ENCODE measurements at places on chromosomes 3 and 15.

- DNase-seq = no peak
Observed at GRCh38 chr3:165749821-165750220, 87.4 kb downstream of the BCHE start.

- DNase-seq = no peak
Observed at GRCh38 chr3:176740906-176741663, 456.2 kb downstream of the TBL1XR1 start.

GRCh38 chr3:69212411-69213160 is 90.2 kb upstream of the LMOD3 start:
- DNase-seq = no peak

DNA sequence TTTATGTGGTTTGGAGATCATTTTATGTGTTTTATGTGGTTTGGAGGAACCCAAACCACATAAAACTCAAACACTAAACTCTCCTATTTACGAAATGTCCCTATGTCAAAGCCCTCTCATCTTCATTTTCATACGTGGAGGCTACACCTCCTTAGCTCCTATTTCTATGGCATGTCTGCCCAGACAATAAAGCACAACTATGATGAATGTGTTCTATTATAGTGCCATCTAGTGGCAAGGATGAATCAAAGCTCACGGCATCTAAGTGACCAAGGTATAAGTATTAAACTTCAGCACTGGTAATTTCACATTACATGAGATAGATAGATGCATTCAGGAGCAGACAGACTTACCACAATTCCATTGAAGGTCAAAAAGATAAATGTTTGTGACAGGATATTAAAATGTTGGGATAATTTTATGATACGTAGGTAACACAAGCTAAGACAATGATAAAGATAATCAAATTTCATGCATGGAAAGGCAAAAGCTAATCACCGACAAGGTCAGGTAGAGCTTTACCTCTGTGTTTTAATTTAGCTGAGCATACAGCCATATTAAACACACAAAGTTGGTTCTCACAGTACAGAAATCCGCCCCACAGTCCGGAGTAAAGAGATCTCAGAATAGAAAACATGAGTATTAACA is 130.6 kb upstream of the FHIT start:
- DNase-seq = no peak

DNA sequence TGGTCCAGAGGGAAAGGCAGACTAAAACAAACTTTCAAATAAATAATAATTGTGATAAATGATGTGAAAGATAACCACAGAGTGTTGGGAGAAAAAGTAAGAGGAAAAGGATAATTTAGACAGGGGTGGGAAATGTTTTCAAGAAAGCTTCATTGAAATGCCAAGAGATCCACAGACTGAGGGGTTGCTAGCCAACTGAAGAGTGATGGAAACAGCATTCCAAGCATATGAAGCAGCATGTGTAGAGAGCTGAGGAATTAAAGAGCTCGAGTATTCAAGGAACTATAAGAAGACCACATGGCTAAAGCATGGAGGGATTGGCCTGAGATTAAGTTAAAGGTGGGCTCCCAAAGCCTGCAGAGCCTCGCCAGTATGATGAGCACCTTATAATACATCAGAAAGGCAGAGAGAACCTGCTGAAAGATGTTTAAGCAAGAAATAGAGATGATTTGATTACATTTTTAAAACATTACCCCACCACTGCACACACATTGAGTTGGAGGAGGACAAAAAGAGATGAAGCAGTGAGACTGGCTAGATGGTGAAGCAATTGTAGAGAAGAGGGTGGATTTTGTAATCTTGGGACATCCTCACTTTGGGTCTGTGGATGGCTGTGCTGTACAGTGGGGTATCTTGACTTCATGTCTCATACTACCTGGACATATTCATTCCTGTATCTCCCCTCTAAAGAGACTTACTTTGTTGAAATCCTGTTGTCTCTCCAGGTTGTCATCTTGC is 100.8 kb downstream of the STAC start:
- no peak for DNase-seq

DNA sequence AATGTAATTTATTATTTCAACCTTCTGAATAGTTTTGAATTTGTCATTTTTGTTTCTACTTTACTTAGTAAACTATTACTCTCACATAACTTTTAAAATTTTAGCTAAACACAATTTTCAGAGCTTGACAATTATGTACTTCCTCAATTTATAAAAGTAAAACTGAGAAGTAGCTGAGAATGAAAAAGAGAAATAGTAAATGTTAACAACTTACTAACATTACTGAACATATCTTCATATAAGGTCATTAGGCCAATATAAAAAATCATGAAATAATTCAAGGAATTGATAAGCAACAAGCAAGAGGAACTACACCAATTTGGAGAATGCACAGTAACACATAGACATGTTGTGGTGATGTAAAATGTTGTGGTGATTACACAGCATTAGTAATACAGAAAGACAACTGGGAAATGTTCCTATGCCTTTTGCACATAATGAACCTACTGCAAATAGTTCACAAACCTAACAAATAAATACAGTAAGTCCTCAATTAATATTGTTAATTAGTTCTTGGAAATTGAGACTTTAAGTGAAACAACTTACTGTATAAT is 137.9 kb downstream of the CBLB start:
- no peak for DNase-seq

GRCh38 chr3:16821053-16821452 is 63.7 kb upstream of the PLCL2 start:
- no peak for DNase-seq

GRCh38 chr3:180329187-180329586 is 272.8 kb upstream of the TTC14 start:
- DNase-seq = no peak

DNA sequence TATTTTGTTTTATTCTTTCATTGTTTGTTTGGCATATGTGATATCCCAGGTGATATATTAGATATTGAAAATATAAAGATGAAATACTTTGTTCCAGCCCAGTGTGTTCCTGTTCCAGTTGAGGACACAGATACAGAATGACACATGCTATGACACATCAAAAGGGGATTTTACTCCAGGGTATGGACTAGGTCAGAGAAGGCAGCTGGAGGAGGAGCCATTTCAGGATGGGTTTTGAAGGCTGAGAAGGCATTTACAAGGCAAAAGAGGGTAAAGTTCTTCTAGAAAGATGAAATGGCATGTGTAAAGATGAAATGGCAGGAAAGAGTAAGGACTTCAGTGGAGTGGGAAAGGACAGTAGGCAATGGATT is 163.8 kb downstream of the ZIC1 start:
- no peak for DNase-seq
